ENCODE measurements at places on chromosomes 7 and 10.

DNA sequence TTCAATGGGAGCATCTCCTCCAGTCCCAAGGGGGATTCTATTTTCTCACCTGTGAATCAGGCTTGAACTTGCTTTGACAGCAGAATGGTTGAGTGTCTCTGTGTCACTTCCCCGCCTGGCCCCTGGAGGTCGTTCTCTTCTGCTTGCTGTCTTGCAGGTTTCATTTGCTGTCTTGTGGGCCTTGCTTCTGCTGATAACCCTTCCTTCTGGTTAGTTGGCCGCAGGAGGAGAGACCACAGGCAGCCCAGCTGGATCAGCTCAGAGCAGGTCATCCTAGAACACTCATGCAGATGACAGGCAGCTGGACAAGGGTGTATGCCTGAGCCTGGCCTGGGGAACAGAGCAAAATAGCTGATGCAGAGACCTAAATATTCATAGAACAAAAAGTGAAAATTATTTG, 344.2 kb upstream of the ADARB2 start:
- DNase-seq = no peak

GRCh38 chr7:92754919-92755581, 81.3 kb downstream of the CDK6 start:
- no peak for DNase-seq

DNA sequence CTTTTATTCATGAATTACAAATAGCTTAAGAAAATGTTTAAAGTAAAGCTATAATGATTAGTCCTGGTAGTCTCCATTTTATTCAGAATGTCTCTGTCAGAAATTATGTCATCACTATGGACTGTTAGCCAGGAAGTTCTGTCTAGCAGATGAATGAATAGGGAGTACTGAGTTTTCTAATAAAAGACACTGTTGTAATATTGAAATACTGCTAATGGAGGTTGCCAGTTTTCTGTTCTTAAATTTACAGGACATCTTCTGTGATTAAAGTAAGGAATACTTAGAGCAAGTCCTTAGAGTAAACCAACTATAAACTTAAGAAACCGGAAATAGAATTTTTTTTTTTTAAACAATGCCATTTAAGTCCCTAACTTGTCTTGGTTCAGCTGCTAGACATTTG, 309.8 kb downstream of the ADK start:
- DNase-seq = no peak

GRCh38 chr10:42982891-42983506, 93.9 kb upstream of the RET start:
- DNase-seq = no peak

- DNase-seq = no peak
Observed at GRCh38 chr10:130741901-130742855, 569.3 kb downstream of the TCERG1L start.

Data from activated T-helper 1 cell treated with anti-CD3 and anti-CD28 coated beads, Interleukin-2, amount 50 U/mL, for 16 hours (primary cell).